ENCODE measurements at places on chromosomes 4 and X. TPM values are rescaled to one million over a fixed set of nuclear protein-coding genes. Genes with fewer than 3 reads are reported as not detected.

Gene CDKL5
- total RNA-seq: 6.3 TPM

Gene IL15
- total RNA-seq: 6.1 TPM

Gene QRFPR
- total RNA-seq: not detected

Gene LAMTOR3
- total RNA-seq: 26.8 TPM

Gene CT45A3
- total RNA-seq: not detected

Gene CSN1S1
- total RNA-seq: 3.9 TPM

Gene HS6ST2
- 0.63 TPM for total RNA-seq

GRCh38 chr4:166498546-166498945 is 625.5 kb downstream of the TLL1 start:
- H3K27me3 ChIP-seq: no peaks in the 10 kb centered on the region
- H3K36me3 ChIP-seq: no peaks in the 10 kb centered on the region
- no peaks in the 10 kb centered on the region for H3K4me1 ChIP-seq
- no peak for DNase-seq
- H3K4me3 ChIP-seq: no peak overlapping the region

- no peak overlapping the region for H3K4me3 ChIP-seq
- no peak for DNase-seq
- H3K27ac ChIP-seq: no peak overlapping the region
- no peaks in the 10 kb centered on the region for H3K36me3 ChIP-seq
Measured at GRCh38 chr4:3655485-3655884, 110.7 kb upstream of the ADRA2C start.

DNA sequence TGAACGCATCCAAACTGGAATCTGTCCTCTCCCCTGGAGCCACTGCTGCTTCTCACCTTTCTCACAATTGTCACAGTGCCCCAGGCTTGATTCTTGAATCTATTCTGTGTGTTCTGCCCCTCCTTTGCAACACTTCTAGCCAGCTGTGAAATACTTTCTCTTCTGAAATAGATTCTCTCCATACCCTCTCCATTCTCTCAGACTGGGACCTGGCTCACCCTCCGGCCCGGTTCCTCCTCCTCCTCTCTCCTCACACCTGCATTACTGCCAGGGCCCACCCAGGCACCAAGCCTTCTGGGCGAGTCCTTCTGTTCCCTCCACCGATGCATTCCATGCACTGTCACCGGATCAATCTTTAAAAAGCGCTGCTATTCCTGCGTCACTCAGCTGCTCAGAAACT is 336.1 kb downstream of the UNC5C start:
- no peaks in the 10 kb centered on the region for H3K27me3 ChIP-seq
- H3K4me1 ChIP-seq: no peaks in the 10 kb centered on the region
- H3K4me3 ChIP-seq: no peak overlapping the region
- no peaks in the 10 kb centered on the region for H3K36me3 ChIP-seq
- H3K27ac ChIP-seq: no peak overlapping the region

- no peaks in the 10 kb centered on the region for H3K27me3 ChIP-seq
- no peaks in the 10 kb centered on the region for H3K4me1 ChIP-seq
- H3K27ac ChIP-seq: no peak overlapping the region
- no peaks in the 10 kb centered on the region for H3K36me3 ChIP-seq
- DNase-seq: no peak
- no peak overlapping the region for H3K4me3 ChIP-seq
Measured at GRCh38 chr4:127239902-127240763, 392.6 kb upstream of the INTU start.

DNA sequence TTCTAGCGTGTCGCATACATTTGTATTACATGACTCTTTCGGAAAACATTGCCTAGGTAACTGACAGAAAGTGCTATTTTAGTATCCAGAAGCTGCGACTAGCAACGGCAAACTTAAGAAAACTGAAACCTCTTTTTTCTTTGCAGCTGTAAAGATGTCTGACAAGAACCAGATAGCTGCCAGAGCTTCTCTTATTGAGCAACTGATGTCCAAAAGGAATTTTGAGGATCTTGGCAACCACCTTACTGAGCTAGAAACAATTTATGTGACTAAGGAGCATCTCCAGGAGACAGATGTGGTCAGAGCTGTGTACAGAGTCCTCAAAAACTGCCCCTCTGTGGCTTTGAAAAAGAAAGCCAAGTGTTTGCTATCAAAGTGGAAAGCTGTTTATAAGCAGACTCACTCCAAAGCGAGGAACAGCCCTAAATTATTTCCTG is 9.4 kb downstream of the TCEANC start:
- H3K27me3 ChIP-seq: no peaks in the 10 kb centered on the region
- no peak overlapping the region for H3K4me3 ChIP-seq
- peak; percentile 11 for DNase-seq
- H3K27ac ChIP-seq: peak overlapping the region; percentile 61

GRCh38 chrX:72102126-72102525 is 29.6 kb downstream of the RTL5 start:
- no peaks in the 10 kb centered on the region for H3K36me3 ChIP-seq
- no peak for DNase-seq
- H3K27me3 ChIP-seq: no peaks in the 10 kb centered on the region

DNA sequence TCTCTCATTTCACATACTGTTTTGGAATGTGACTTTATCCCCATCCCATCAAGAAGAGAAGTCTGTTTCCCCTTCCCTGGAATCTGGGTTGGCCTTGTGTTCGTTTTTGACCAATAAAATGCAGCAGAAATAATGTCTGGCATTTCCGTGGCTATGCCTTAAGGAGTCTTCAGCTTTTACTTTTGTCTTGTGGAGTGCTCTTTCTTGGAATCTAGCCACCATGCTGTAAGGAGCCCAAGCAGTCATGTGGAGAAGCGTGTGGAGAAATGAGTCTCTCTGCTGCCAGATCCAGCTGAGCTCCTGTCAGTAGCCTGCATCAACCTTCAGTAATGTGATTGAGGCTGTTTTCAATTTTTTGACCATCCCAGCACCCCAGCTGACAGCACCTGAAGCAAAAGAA is 84.4 kb upstream of the ARMCX2 start:
- no peaks in the 10 kb centered on the region for H3K36me3 ChIP-seq
- no peak overlapping the region for H3K4me3 ChIP-seq
- no peak overlapping the region for H3K27ac ChIP-seq
- no peaks in the 10 kb centered on the region for H3K27me3 ChIP-seq

GRCh38 chr4:74667944-74668343 is 126.4 kb downstream of the BTC start:
- no peaks in the 10 kb centered on the region for H3K27me3 ChIP-seq
- no peaks in the 10 kb centered on the region for H3K4me1 ChIP-seq
- H3K36me3 ChIP-seq: no peaks in the 10 kb centered on the region
- no peak overlapping the region for H3K27ac ChIP-seq

- no peak overlapping the region for H3K4me3 ChIP-seq
- DNase-seq: no peak
- peaks cover 82% of the 10 kb centered on the region for H3K36me3 ChIP-seq
- no peaks in the 10 kb centered on the region for H3K4me1 ChIP-seq
- H3K27me3 ChIP-seq: no peaks in the 10 kb centered on the region
Measured at GRCh38 chr4:15598644-15599043, 56.5 kb downstream of the FBXL5 start.
